Activated CD4-positive, alpha-beta T cell treated with anti-CD3 and anti-CD28 coated beads, Interleukin-2, amount 10 ng/mL, durations not matched to agents 7 days and 5 days (primary cell): ENCODE measurements at places on chromosomes 1 and 21. TPM values are rescaled to one million over a fixed set of nuclear protein-coding genes. Genes with fewer than 3 reads are reported as not detected.

GRCh38 chr21:36566644-36567043 is 86.7 kb upstream of the CLDN14 start:
- H3K36me3 ChIP-seq = no peaks in the 10 kb centered on the region
- H3K4me1 ChIP-seq = no peaks in the 10 kb centered on the region
- no peak overlapping the region for H3K4me3 ChIP-seq
- peaks cover 7% of the 10 kb centered on the region for H3K27me3 ChIP-seq

GRCh38 chr21:36804874-36805611 is 106.1 kb downstream of the SIM2 start:
- H3K36me3 ChIP-seq = no peaks in the 10 kb centered on the region
- no peak overlapping the region for H3K4me3 ChIP-seq
- no peak overlapping the region for H3K27ac ChIP-seq
- DNase-seq = no peak

DNA sequence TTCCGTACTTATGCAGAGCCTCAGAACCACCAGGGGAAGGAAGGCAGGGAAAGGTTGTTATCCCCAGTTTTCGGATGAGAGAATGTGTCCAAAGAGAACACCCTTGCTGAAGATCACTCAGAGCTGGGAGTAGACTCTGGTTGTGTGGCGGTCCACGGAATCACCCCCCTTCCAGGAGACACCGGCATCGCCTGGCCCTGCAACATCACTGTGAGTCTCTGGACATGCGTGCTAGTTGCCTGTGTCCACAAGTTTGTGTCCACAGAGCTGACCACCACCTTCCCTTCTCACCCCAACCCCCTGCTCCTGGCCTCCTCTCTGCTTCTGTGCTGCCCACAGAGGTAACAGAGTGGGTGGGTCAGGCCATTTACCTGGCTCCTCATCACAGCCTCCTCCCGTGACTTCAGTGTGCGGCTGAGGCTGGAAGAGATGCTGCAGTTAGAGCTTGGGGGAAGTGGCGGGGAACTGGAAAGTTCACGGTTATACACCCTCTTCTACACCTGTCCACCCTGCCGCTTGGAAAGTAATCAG is 7.3 kb downstream of the MYBPH start:
- no peaks in the 10 kb centered on the region for H3K36me3 ChIP-seq
- H3K4me1 ChIP-seq = no peaks in the 10 kb centered on the region
- H3K4me3 ChIP-seq = no peak overlapping the region
- no peak for DNase-seq

- H3K27ac ChIP-seq = no peak overlapping the region
- H3K36me3 ChIP-seq = no peaks in the 10 kb centered on the region
- H3K4me1 ChIP-seq = no peaks in the 10 kb centered on the region
- H3K27me3 ChIP-seq = peaks cover 28% of the 10 kb centered on the region
- no peak for DNase-seq
Observed at GRCh38 chr1:112735752-112736151, 20.6 kb upstream of the PPM1J start.

GRCh38 chr1:245099401-245099800 is 55.4 kb upstream of the KIF26B start:
- no peak overlapping the region for H3K4me3 ChIP-seq
- H3K4me1 ChIP-seq = no peaks in the 10 kb centered on the region
- DNase-seq = no peak
- no peaks in the 10 kb centered on the region for H3K36me3 ChIP-seq

- no peaks in the 10 kb centered on the region for H3K27me3 ChIP-seq
- no peak overlapping the region for H3K27ac ChIP-seq
- DNase-seq = no peak
- H3K4me3 ChIP-seq = no peak overlapping the region
Observed at GRCh38 chr1:4000811-4001251, 100.8 kb upstream of the C1orf174 start.

GRCh38 chr1:237891266-237891665 is 544 bp upstream of the ZP4 start:
- no peaks in the 10 kb centered on the region for H3K27me3 ChIP-seq
- H3K27ac ChIP-seq = no peak overlapping the region
- DNase-seq = no peak
- no peaks in the 10 kb centered on the region for H3K4me1 ChIP-seq
- H3K4me3 ChIP-seq = no peak overlapping the region

The CYP4Z1 gene
- not detected for total RNA-seq

DNA sequence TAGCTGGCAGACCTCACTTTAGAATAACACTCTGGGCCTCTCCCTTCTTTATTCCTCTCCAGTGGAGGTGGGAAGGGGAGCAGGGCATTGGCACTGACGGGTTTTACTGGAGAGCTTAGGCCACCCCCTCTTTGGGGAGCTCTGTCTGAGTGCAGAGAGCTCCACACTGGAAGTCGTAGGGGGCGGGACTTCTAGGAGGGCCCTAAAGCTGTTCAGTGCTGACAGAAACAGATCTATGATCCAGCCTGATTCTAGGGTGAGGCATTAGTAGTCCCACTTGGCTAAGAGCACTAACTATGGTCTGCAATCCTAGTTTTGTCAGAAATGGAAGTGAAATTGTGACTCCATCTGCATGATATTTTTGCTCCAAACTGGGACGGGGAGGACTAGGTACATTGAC is 138.7 kb downstream of the MIS18A start:
- no peaks in the 10 kb centered on the region for H3K4me1 ChIP-seq
- DNase-seq = no peak
- H3K36me3 ChIP-seq = no peaks in the 10 kb centered on the region
- no peak overlapping the region for H3K27ac ChIP-seq
- no peak overlapping the region for H3K4me3 ChIP-seq

DNA sequence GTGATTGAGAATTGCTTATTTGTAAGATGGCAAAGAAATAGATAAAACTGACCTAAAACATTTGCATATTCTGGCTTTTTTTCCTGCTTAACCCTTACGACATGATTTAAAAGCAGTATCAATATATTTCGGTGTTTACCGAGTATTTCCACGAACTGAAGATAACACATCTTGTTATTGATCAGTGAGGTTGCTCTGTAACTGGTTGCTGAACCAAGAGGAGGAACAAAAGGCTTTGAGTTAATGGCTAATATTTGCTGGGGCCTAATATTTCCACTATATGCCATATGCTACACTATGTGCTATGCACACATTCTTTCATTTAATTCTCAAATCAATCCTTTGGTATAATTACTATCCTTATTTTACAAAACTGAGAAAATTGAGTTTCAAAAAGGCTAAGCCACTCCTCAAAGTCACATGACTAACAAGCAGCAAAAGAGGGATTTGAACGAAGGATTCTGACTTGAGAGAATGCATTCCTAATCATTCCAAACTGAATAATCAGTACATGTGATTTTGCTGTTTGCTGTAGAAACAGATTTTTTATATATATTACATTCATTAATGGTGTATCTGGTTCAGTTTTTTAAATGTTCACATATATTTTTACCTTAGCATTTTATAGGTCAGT is 346.0 kb downstream of the USP25 start:
- H3K36me3 ChIP-seq = no peaks in the 10 kb centered on the region
- no peaks in the 10 kb centered on the region for H3K27me3 ChIP-seq
- H3K4me3 ChIP-seq = no peak overlapping the region
- no peak for DNase-seq
- no peaks in the 10 kb centered on the region for H3K4me1 ChIP-seq
- H3K27ac ChIP-seq = no peak overlapping the region

The FCRLA gene
- total RNA-seq = not detected

- H3K4me1 ChIP-seq = no peaks in the 10 kb centered on the region
- no peaks in the 10 kb centered on the region for H3K27me3 ChIP-seq
- no peak overlapping the region for H3K27ac ChIP-seq
- H3K36me3 ChIP-seq = no peaks in the 10 kb centered on the region
Observed at GRCh38 chr1:239778208-239778813, 313.4 kb upstream of the FMN2 start.

The DNALI1 gene
- total RNA-seq = 0.40 TPM

The TCHH gene
- 0.05 TPM for total RNA-seq

GRCh38 chr1:194230351-194231144 is 1044.1 kb upstream of the B3GALT2 start:
- DNase-seq = no peak
- H3K4me3 ChIP-seq = no peak overlapping the region
- no peaks in the 10 kb centered on the region for H3K36me3 ChIP-seq
- H3K4me1 ChIP-seq = peaks cover 7% of the 10 kb centered on the region
- H3K27me3 ChIP-seq = no peaks in the 10 kb centered on the region

The ZBTB8B gene
- not detected for total RNA-seq

The UBASH3A gene
- total RNA-seq = 77.4 TPM

The DYNLT5 gene
- total RNA-seq = not detected

DNA sequence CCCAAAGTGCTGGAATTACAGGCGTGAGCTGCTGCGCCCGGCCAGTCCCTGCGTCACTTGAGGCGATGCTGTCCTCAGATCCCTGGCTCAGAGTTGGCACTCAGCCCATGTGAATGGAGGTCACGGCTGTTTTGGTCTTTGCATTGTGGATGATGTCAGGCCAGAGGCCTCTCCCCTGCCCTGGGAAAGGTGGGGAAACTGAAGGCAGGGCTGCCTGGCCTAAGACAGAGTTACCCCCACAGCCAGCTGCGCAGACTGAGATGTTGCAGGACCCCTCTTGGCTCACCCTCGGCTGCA is 821 bp downstream of the MASP2 start:
- H3K4me1 ChIP-seq = no peaks in the 10 kb centered on the region
- no peaks in the 10 kb centered on the region for H3K27me3 ChIP-seq
- H3K4me3 ChIP-seq = no peak overlapping the region
- H3K36me3 ChIP-seq = no peaks in the 10 kb centered on the region
- no peak overlapping the region for H3K27ac ChIP-seq
- no peak for DNase-seq

- H3K4me3 ChIP-seq = no peak overlapping the region
- DNase-seq = peak; percentile 49
- H3K36me3 ChIP-seq = no peaks in the 10 kb centered on the region
- H3K4me1 ChIP-seq = no peaks in the 10 kb centered on the region
Observed at GRCh38 chr1:171188388-171189266, 3.5 kb downstream of the FMO2 start.

GRCh38 chr1:204267191-204267601 is 53.4 kb upstream of the GOLT1A start:
- H3K4me3 ChIP-seq = no peak overlapping the region
- H3K27me3 ChIP-seq = peaks cover 3% of the 10 kb centered on the region
- H3K36me3 ChIP-seq = no peaks in the 10 kb centered on the region
- no peak overlapping the region for H3K27ac ChIP-seq

DNA sequence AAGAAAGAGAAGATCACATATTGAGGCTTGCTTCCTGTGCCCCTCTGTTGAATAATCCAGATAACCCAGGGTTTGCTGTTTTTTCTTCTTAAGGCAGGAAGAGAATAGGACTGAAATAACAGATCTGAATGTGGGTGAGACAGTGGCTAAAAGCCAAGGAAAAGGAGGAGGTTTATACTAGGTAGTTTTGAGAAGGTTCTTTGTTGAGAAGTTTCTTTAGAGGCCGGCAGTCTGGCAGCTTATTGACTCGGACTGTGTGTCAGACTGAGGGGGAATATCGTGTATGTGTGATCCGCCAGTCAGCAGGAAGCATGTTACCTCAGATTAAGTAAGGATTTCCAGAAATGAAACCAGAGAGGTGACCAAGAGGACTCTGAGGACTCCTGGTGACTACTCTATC is 119.8 kb downstream of the PLA2G4A start:
- no peak for DNase-seq
- H3K4me1 ChIP-seq = no peaks in the 10 kb centered on the region
- no peak overlapping the region for H3K4me3 ChIP-seq

DNA sequence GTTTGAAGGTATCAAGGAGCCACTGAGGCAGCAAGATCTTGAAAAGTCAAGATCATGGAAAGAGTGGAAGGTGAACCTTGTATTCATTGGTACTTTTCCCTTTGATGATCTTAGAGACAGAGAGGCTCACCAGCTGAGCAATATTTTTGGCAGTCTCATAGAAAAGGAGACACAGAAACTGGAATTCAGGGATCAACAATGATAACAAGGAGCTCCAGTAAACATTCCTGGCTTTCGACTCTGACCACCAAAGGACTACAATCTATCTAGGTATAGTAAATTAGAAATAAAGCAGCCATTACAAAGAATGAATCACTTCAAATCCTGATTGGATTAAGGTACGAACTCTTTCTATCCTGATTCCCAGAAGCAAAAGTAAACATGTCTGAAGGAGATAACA is 615.4 kb downstream of the KIF26B start:
- no peaks in the 10 kb centered on the region for H3K27me3 ChIP-seq
- DNase-seq = no peak
- no peak overlapping the region for H3K4me3 ChIP-seq
- H3K36me3 ChIP-seq = no peaks in the 10 kb centered on the region

The KIF26B gene
- not detected for total RNA-seq

- no peak overlapping the region for H3K27ac ChIP-seq
- H3K27me3 ChIP-seq = peaks cover 9% of the 10 kb centered on the region
- H3K4me1 ChIP-seq = peaks cover 1% of the 10 kb centered on the region
- H3K4me3 ChIP-seq = no peak overlapping the region
Observed at GRCh38 chr1:43206600-43207228, 34.6 kb downstream of the CFAP57 start.

The CD160 gene
- not detected for total RNA-seq

DNA sequence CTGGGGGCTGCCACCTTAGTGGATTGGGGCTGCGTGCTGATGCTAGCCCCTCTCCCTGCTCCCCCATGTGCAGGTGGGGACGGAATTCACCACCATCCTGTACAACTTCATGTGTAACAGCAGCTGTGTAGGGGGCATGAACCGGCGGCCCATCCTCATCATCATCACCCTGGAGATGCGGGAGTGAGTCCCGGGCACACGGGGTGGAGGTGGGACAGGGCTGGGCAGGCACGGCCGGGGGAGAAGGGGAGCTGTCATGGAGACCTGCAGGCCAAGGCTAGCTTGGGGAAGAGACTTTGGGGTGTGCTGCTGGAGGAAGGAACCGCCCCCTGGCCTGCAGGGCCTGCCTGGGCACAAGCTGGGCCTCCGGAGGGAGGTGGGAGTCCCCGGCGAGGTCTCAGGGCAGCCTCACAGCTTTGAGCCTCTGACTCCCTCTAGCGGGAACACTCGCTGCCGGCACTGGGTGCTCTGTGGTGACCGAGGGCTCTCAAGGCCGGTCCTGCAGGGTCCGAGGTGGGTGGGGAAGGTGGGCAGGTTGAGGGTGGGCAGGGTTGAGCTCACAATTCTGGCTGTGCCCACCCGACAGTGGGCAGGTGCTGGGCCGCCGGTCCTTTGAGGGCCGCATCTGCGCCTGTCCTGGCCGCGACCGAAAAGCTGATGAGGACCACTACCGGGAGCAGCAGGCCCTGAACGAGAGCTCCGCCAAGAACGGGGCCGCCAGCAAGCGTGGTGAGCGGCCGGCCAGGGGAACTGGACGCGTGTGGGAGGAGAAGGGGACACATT is 25.0 kb upstream of the CCDC27 start:
- no peak overlapping the region for H3K4me3 ChIP-seq
- H3K36me3 ChIP-seq = no peaks in the 10 kb centered on the region
- H3K27me3 ChIP-seq = no peaks in the 10 kb centered on the region
- no peak overlapping the region for H3K27ac ChIP-seq
- H3K4me1 ChIP-seq = no peaks in the 10 kb centered on the region

The C1orf146 gene
- not detected for total RNA-seq

- DNase-seq = no peak
- peaks cover 24% of the 10 kb centered on the region for H3K27me3 ChIP-seq
- H3K4me1 ChIP-seq = no peaks in the 10 kb centered on the region
Observed at GRCh38 chr1:22848405-22848804, 124.3 kb downstream of the LACTBL1 start.

GRCh38 chr21:46604329-46604974 is 430 bp downstream of the S100B start:
- H3K27ac ChIP-seq = no peak overlapping the region
- H3K4me1 ChIP-seq = peaks cover 38% of the 10 kb centered on the region
- no peak overlapping the region for H3K4me3 ChIP-seq
- DNase-seq = no peak
- no peaks in the 10 kb centered on the region for H3K27me3 ChIP-seq
- H3K36me3 ChIP-seq = no peaks in the 10 kb centered on the region

- H3K4me3 ChIP-seq = peak overlapping the region; percentile 51
- H3K36me3 ChIP-seq = peaks cover 21% of the 10 kb centered on the region
- peak overlapping the region; percentile 68 for H3K27ac ChIP-seq
Observed at GRCh38 chr1:63320022-63320721, 2.2 kb upstream of the FOXD3 start.

The MTF1 gene
- total RNA-seq = 21.0 TPM
